Heart right ventricle (tissue), 16 donors: ENCODE measurements at places on chromosomes 3 and 15. TPM values are rescaled to one million over a fixed set of nuclear protein-coding genes. Genes with fewer than 3 reads are reported as not detected.

The FEZF2 gene
- not detected for total RNA-seq

The CTXN2 gene
- total RNA-seq: not detected

The STAC gene
- 0.64 TPM for total RNA-seq

The AADACL2 gene
- total RNA-seq: not detected

GRCh38 chr3:43207628-43208085, 78.7 kb upstream of the SNRK start:
- DNase-seq: no peak

- DNase-seq: no peak
Observed at GRCh38 chr3:141939759-141940158, 63.3 kb downstream of the ATP1B3 start.
